Spleen (tissue), 13 donors: ENCODE measurements at places on chromosomes 2 and 18. TPM values are rescaled to one million over a fixed set of nuclear protein-coding genes. Genes with fewer than 3 reads are reported as not detected.

- DNase-seq: no peak
Observed at GRCh38 chr2:99544608-99545007, 54.8 kb upstream of the REV1 start.

DNA sequence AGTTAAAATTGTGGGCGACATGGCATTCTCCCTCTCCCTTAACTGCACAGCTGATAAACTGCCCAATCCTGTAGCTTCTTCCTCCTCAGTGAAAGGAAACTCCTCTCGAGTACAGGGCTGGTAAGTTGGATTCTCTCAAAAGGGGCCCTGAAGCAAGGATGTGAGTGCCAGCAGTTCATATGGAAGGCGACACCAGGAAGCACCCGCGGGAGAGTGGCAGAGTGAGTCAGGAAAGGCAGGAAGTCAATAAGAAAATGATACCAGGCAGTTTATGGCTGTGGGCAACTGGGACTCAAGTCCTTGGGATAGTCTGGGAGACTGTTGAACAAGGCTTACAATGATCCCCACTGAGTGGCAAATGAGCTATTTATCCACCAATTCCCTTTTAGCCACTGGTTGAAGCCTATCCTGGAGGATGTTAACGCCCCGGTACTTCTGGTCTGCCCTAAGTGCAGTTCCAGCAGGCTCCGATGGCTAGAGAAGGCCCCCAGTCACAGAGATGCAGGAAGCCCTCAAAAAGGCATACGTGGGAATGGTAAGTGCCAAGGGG is 34.8 kb downstream of the ABHD3 start:
- DNase-seq: no peak

DNA sequence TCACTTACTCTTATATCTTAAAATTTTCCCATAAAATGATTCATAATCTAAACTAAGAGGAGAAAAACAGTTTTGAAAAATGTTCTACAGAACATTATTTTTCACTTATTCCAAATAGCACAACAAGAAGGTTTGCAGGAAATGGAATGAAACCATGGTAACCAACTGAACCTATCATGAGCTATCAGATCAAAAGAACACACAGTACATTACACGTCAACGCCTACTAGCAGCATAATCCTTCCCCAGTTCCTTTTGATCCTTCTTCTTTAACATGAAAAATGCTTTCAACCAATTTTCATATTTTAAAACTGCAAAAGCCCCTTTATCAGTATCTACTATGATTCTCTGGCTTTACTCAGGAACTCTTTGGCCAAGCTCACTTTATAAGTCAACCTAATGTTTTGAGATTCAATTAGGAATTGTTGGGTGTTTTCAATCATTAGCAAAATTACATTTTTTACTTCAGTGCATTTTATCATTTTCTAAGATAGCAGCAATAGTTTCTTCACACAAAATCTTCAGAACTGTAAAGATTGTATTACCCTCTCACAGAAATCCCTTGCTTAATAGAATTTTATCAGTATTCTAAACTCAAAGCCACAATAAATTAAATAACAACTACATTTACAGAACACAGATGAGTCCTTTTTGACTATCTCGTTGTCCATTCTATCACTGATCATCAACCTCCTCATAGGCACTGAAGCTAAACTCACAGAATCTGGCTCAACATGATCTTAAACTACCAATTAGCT is 102.5 kb downstream of the CHN1 start:
- DNase-seq: no peak

DNA sequence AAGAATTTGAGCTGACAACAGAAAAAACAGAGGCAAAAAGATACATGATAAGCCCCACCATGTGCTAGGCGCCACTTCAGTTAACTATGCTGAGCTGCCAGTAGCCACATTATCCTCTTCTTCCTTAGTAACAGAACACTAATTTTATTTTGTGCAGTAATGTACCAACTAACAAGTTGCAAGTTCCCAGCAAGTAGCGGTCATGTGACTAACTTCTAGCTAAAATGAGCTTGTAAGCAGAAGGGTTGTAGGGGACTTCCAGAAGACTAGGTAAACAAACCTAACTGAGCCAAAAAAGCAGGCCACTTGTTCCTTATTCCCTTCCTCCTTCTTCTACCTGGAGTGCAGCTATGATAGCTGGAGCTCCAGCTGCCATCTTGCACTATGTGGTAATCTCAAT is 75.5 kb downstream of the DTNB start:
- DNase-seq: no peak

DNA sequence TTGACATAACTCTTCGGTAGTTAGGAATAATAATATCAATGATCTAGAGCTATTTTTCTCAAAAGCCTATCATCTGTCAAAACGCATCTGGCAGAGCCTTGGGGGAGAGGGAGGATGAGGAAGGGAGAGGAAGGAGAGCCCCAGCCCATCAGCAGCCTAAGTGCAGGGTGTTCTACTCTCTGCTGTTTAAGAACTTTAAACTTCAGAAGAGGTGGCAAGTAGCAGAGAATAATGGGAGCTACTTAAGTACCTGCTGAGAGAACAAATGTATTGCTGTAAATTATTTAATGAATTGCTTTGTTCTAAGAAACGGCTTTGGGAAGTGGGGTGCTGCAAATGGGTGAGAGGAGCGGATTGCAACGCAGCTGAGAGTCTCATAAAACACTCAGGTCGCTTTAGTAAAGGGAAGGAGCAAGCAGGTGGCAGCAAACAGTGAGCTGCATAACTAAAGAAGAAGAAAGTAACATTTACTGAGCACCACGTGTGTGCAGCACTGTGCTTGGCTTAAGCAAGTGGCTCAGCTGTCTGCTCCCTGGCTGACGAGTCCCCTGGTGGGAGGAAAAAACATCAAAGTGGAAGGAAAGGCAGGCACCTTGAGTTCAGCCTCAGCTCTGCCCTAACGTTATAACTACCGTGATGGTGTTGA is 26.3 kb upstream of the SH3RF3 start:
- DNase-seq: no peak

DNA sequence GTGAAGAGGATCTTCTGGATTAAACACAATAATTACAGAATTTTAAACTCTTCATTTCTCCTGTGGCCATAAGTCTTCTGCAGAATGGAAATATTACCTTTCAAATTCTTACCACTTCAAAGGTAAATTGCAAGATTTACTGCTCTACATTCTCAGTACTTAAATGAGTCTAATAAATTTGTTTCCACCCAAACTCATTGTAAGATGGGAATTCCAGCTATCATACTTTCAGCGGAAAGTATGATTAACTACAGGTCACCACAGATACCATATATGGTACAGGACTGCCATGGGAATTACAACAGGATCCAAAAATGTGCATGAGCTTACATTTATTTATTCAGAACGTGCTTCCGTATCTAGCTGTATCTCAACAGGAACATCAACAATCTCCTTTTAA is 3.1 kb downstream of the DSC3 start:
- DNase-seq: no peak

DNA sequence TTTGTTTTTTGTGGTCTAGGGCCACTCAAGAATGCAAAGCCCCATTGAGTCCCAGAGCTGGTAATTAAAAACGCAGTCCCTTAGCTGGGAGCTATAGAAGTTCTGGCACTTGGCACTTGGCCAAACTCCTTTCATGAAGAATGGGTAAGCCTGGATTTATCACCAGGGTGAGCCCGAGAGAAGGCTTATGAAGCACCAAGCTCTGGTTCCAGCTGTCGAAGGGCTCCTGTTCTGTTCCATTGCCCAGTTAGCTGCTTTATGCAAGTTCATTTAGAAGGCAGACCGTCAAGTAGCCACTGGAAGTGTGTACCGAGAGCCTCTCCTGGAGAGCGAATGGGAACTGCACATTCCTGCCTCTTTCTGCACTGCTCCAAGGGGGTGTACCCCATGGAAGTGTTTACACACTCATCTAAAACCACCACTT is 14.2 kb downstream of the ECEL1 start:
- DNase-seq: no peak

DNA sequence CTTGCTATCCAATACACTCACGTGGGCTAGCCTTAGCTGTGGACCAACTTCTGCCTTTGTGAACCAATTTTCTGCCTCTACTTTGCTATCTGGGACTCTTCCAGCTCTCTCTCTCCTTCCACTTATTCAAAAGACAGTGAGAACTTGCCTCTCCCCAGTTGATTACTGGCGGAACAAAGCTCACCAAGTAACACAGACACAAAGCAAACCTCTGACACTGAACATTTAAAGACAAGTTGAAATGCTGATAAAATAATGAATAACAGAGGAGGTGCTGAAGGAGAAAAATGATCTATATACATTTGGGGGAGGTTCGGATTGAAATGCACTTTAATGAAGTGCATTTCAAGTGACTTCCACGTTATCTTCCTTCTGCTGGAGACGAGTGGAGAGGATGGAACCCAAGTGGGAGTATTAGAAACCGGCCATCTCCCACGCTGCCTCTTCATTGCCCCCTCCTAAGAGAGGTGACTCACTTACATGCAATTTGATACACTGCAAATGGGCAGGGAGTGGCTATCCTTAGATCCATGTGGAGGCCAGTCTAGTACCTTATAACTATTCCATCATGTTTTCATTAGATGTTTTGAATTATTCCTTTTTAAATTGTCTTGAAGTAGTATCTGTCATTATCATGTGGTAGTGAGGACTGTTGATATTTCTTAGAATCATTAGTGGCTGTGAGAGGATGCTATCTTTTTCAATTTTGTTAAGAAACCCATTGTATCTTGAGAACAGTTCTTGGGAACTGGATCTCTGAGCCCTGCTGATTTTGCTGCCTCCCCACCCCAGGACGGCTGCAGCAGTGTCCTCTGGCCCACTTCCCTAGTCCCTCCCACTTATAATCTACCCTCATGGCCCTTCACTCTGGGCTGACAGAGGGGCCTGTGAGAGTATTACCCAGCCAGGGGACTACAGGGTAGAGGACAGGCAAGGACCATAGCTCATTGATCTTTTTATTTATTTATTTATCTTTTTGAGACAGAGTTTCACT is 6.0 kb upstream of the GLI2 start:
- DNase-seq: peak; percentile 21

DNA sequence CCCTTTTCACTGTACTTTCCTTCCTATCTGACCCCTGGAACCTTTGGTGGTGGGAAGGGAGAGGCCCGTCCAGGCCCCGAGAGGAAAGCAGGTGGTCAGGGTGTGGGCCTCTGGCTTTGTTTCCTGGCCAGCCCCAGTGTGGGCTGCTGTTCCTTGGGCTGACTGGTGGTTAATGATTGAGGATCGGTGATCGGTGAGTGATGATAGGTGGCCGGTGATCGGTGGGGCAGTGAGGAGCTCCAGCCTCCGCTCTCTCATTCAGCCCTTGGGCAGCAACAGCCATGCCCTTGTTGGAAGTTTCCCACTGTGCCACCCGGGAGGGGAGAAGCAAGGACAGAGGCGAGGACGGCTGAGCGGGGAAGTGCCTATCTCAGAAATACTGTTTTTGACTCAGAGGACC is 7.3 kb downstream of the ACKR3 start:
- no peak for DNase-seq

DNA sequence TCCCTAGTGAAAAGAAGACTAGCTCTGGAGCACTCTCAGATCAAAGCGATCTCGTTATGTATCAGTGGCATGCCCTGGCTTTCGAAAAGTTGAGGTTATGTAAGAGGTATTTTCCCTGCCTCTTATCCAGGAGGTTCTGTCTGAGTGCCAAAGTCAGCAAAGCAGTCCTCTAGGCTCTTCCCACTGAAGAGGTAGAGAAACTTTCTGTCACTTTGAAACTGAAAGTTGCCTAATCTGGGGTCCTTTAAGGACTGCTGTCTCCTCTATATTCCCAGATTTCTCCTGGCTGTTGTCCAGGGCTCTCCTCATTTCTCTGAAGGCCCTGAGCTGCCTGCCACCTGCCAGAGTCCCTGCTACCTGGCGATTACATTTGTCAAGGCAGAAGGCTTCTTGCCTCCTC is 96.3 kb downstream of the B3GNT2 start:
- DNase-seq: no peak

- DNase-seq: no peak
Observed at GRCh38 chr2:181376999-181377398, 80.2 kb upstream of the ITGA4 start.

GRCh38 chr2:204015118-204015843 is 78.7 kb downstream of the ICOS start:
- DNase-seq: no peak

GRCh38 chr2:237482485-237482884 is 4.6 kb upstream of the MLPH start:
- peak; percentile 64 for DNase-seq

The C18orf54 gene
- 0.67 TPM for polyA plus RNA-seq

The SEH1L gene
- polyA plus RNA-seq: 17.3 TPM

The STK36 gene
- 16.8 TPM for polyA plus RNA-seq

The SCYGR8 gene
- polyA plus RNA-seq: not detected

The MPP4 gene
- 0.26 TPM for polyA plus RNA-seq

The MAB21L4 gene
- polyA plus RNA-seq: 0.13 TPM

The CDK15 gene
- polyA plus RNA-seq: 0.02 TPM

The ZAP70 gene
- polyA plus RNA-seq: 35.2 TPM
